ENCODE measurements at places on chromosomes 11 and 22.

DNA sequence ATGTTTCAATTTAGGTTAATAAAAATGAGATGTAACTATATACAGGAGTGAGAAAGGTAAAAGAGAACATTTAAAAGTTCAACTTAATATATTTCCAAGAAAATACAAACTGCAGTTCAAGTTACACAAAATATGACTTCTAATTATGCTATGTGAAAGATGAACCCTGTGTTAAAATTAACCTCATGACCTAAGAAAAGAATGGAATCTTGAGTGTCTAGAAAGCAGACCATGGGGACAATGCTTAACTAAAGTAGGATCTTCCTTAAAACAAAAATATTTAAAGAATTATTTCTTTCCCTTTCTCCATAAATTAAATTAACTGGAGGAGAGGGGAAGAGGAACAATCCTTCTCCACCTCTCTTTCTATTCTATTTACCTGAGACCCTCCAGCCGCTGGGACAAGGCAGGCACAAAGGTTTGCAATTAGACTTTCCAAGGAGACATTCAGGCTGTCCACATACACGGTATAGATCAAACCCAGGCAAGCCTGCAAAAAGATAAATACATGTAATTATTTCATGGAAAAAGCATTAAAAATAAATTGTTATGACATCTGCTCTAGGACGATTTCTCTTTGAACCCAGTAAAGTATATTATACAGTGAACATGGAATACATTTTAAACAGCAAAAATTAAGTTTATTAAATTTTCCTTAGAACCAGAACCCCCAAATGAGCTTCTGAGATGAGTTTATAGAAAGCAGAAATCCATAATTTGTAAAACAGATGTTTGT is 264.5 kb downstream of the SBF2 start:
- DNase-seq: no peak

DNA sequence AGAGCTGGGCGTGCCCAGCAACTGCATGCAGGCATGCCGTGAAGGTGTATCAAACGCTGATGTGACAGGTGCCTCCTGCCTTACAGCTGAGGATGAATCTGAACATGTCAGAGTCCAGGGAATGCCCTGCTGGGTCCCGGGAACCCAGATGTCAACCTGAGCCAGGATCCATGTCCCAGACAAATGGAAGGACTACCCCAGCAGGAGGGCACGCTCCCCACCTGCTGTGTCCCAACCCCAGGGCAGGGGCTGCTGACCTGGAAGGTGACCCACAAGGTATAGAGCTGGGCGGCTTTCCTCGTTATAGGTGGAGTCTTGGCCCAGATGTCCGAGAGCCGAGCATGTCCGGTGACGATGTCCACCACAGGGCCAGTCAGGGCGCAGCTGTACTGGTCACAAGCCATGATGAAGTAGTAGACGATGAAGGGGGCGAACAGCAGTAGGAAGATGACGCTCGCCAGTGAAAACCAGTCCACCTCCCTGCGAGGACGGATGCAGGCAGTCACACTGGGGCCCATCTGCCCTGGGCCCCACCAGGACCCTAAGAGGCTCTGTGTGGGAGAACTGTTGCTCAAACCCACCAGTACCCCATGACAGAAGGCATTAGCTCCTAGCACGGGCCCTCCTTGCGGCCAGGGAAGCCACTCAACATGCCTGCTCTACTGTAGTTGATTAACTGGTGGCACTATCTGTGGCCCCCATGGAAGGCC is 4.3 kb downstream of the DHCR7 start:
- no peak for DNase-seq

DNA sequence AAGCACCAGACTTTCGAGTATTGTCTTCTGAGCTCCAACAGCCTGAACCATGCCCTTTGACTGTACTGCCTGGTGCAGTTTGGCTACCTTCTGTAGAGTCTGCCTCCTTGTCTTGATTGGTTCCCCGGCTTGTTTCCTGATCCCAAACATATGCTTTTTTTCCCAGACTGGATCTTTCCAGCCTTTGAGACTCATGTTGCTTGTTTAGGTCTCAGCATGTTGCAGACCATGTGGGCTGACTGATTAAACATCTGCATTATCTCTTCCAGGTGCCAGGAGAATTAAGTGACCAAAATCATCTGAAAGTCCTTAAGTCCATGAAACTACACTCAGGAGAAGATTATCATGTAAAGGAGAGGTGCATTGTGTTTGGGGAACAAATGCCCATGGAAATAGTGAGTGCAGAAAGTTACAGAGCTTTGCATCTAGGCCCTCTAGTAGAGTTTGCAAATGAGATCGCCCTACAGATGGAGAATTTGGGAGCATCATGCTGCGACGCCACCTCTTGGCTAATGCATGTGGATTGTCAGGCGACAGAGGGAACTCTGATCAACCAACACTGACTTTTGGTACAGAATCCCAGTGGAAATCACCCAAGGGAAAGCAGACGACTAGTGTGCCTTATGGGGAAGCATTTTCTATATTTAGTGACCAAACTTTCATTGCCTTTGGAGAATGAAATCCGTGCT is 188.8 kb downstream of the BLID start:
- no peak for DNase-seq

DNA sequence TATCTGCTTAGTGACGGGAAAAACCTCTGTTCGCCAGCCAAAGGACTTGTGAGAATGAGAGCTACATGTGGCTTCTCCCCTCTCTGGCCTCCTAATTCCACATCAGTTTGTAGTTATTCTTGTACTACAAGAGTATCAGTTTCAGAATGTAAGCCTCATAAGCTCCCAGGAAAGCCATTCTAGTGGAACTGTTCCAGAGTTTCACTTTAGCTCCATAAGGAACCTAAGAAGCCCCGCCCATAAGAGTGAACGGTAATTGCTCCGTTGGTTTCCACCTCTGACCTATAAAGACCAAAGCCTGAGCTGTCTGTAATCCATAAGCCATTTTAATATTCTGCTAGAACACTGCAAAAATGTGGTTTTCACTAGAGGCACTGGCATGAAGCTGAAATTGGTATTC is 53.0 kb downstream of the SIK3 start:
- peak; percentile 37 for DNase-seq

GRCh38 chr11:36822829-36823228 is 224.8 kb upstream of the RAG2 start:
- DNase-seq: no peak

DNA sequence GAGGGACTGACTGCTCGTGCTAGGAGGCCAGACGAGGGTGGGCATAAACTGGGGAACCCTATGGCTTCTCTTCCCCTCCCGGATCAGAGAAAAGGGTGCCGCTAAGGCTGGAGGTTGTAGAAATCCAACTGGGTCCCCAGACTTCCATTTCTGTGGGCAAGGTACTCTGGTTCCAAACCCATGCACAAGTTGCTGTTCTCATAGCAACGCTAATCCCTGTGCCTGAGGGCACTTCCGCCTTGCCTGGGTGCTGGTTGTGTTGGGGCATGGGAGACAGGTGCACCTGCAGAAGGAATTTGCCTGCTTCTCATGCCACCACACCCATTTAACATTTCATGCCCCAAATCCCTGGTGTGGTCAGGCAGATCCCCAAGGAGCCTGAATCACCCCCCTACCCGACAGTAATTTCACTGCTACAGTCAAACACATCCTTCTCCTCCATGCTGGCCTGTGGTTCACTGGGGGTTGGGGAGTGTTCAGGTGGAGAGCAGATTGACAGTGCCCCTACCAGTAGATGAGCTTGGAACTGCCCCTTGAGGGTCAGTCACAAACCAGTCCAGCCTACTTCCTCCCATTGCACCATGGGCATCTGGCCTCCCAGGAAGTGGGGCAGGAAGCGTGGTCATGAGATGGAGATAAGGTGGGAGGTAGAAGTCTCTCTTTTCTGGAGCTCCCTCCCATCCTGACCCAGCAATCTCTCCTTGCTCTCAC is 1.2 kb downstream of the C2CD2L start:
- DNase-seq: peak; percentile 59

GRCh38 chr11:115067900-115068530 is 389.7 kb downstream of the NXPE2 start:
- no peak for DNase-seq

GRCh38 chr11:26319906-26320305 is 12.0 kb upstream of the ANO3 start:
- no peak for DNase-seq

- no peak for DNase-seq
Measured at GRCh38 chr22:50561401-50562358, 1.0 kb downstream of the SYCE3 start.

- DNase-seq: no peak
Measured at GRCh38 chr11:132177106-132177505, 806.7 kb downstream of the NTM start.

- DNase-seq: peak; percentile 94
Measured at GRCh38 chr11:113675003-113675561, 31.0 kb downstream of the TMPRSS5 start.

GRCh38 chr11:102886999-102887398 is 12.2 kb upstream of the MMP12 start:
- DNase-seq: no peak

GRCh38 chr22:23781511-23782183 is 5.1 kb upstream of the SMARCB1 start:
- no peak for DNase-seq

- DNase-seq: no peak
Measured at GRCh38 chr11:114125531-114125930, 66.0 kb downstream of the ZBTB16 start.

Measured in RCC 7860 (cell line).